B cell (primary cell): ENCODE measurements at places on chromosomes 1 and 21. TPM values are rescaled to one million over a fixed set of nuclear protein-coding genes. Genes with fewer than 3 reads are reported as not detected.
A peak's percentile ranks its signal among the peaks of the same experiment; 100 is the strongest.

GRCh38 chr21:45255381-45256020, 32.2 kb downstream of the POFUT2 start:
- DNase-seq = peak; percentile 32
- no peak overlapping the region for H3K4me3 ChIP-seq
- peaks cover 15% of the 10 kb centered on the region for H3K27me3 ChIP-seq
- H3K4me1 ChIP-seq = peaks cover 6% of the 10 kb centered on the region

DNA sequence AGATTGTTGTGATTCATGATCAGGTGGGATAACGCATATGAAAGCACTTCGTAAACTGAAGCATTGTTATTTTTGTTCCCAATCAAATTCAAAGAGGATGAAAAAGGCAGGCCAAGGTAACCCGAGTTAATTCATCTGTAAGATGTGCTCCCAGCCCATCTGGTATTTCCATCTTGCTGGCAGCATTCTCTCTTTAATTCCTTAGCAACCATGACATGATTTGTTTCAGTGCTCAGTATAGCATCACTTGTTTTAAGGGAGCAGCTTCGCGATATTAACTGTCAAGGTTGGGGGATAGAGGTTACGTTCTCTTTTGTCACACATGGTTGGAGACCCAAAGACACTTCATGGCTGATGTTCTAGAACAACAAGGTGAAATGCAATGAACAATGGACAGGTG, 6.4 kb downstream of the TSPAN2 start:
- DNase-seq = no peak
- no peaks in the 10 kb centered on the region for H3K4me1 ChIP-seq
- H3K4me3 ChIP-seq = no peak overlapping the region
- peaks cover 6% of the 10 kb centered on the region for H3K27me3 ChIP-seq
- no peaks in the 10 kb centered on the region for H3K36me3 ChIP-seq

DNA sequence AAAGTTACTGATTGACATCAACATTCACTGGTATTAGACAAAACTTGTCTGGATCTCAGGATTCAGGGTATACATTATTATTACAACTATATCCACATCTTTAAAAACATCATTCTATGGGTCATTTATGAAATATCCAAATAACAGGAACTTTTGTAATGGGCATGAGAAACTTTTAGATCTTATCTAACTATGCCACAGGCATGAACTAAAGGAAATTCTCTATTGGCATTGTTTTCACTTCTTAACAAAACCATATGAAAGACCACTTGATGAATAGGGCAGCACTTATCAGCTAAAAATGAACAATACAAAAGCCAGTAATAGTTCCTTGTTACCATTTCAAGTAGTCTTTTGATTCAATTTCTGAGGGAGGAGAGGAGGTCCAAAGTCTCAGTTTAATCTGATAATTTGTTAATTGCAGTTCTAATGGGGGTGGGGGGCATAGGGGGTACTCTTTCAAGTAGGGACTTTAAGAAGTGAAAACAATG, 30.8 kb upstream of the CPLANE2 start:
- H3K27ac ChIP-seq = no peak overlapping the region
- no peak for DNase-seq
- no peak overlapping the region for H3K4me3 ChIP-seq
- H3K27me3 ChIP-seq = no peaks in the 10 kb centered on the region
- peaks cover 2% of the 10 kb centered on the region for H3K36me3 ChIP-seq

The ALX3 gene
- not detected in 2 replicates for total RNA-seq
